ENCODE measurements at places on chromosomes 4 and X. TPM values are rescaled to one million over a fixed set of nuclear protein-coding genes. Genes with fewer than 3 reads are reported as not detected.

DNA sequence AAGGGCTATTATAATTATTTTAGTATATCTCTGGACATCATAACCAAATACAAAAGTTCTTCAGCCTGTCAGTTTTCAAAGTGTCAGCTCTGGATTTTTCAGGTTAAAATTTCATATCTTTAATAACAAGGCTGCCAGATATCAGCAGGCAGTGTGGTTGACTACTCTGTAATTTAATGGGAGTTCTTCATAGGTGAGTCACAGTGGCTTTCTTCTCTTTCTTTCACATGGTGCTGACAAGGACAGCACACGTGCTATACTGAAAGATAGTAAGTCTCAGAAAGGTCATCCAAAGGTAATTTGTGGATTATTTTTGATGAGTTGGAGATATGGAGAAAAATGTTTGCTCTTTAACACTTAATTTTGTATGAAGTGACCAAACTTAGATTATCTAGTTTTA is 43.2 kb downstream of the GALNT7 start:
- DNase-seq, result no peak
- peaks cover 5% of the 10 kb centered on the region for H3K36me3 ChIP-seq
- H3K4me1 ChIP-seq, result peaks cover 15% of the 10 kb centered on the region
- H3K27me3 ChIP-seq, result no peaks in the 10 kb centered on the region
- no peak overlapping the region for H3K4me3 ChIP-seq
- H3K27ac ChIP-seq, result no peak overlapping the region

DNA sequence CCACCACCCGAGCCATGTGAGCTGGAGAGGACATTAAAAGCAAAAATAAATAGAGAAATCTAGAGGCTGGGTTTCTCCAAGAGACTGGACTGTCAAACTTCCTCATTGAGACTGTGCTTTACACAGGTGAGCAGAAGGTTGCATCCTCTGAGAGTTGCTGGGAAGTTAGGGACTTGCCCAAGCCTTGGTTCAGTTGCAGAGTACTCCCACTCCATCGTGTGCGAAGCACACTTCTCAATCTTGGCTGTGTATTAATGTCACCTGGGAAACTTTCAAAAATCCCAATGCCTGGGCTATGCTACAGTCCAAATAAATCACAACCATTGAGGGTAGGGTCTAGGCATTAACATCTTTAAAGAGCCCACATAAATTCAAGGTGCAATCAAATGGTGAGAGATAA is 89.2 kb downstream of the ZNF330 start:
- H3K4me3 ChIP-seq, result no peak overlapping the region
- H3K4me1 ChIP-seq, result peaks cover 3% of the 10 kb centered on the region
- no peak for DNase-seq
- no peak overlapping the region for H3K27ac ChIP-seq
- H3K36me3 ChIP-seq, result no peaks in the 10 kb centered on the region

DNA sequence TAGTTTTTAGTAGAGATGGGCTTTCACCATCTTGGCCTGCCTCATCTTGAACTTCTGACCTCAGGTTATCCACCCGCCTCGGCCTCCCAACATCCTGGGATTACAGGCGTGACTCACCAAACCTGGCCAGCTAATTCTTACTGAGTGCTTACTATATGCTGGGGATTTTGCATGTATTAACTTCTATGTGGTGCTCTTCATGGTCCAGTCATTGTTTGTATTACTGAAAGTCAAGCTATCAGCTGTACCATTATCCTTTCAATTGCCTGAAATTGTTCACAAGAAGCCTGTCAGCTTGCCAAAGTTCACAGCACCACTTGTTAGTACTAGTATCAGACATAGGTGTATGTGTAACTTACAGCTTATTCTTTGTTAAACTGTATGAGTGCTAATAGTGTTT is 1272.1 kb downstream of the ARAP2 start:
- H3K36me3 ChIP-seq, result no peaks in the 10 kb centered on the region
- no peak for DNase-seq
- no peaks in the 10 kb centered on the region for H3K27me3 ChIP-seq
- H3K4me3 ChIP-seq, result no peak overlapping the region
- H3K4me1 ChIP-seq, result no peaks in the 10 kb centered on the region
- H3K27ac ChIP-seq, result no peak overlapping the region

- H3K27ac ChIP-seq, result no peak within 1 kb of the TSS
- DNase-seq, result no peak
- no peaks in the 10 kb centered on the region for H3K4me1 ChIP-seq
- H3K4me3 ChIP-seq, result no peak within 1 kb of the TSS
- peaks cover 17% of the 10 kb centered on the region for H3K27me3 ChIP-seq
Observed at GRCh38 chr4:110475881-110476818, at the start of gene ENPEP. Gene ENPEP, plus strand, starts transcription at chr4:110476155. Its CDS starts 260 bp downstream, at chr4:110476415.

PIGA gene
- 31.1 TPM for total RNA-seq

USP17L19 gene
- total RNA-seq, result not detected

PLAC1 gene
- not detected for total RNA-seq

Data from activated CD4-positive, alpha-beta memory T cell treated with anti-CD3 and anti-CD28 coated beads for 36 hours (primary cell).